ENCODE measurements at places on chromosomes 12 and 14.

- no peak for DNase-seq
Measured at GRCh38 chr12:40942326-40942725, 245.8 kb upstream of the PDZRN4 start.

DNA sequence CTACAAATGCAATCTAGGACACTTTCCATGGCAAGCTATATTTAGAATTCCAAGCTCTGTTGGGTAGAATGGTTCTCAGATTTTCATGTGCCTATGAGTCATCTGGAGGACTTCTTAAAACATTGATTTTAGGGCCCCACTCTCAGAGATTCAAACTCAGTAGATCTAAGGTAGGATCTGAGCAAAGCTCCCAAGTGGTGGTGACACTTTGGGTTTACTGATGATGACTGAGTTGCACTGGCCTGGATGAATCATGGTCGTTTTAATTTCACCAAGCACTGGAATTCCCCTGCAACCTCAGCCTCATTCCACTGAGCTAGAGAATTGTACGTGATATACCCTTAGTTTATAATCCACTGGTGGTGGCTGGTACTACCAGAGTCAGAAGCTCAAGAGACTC lies 86.5 kb downstream of the PPM1H start:
- DNase-seq: no peak

- no peak for DNase-seq
Measured at GRCh38 chr12:41512497-41512896, 324.4 kb downstream of the PDZRN4 start.

DNA sequence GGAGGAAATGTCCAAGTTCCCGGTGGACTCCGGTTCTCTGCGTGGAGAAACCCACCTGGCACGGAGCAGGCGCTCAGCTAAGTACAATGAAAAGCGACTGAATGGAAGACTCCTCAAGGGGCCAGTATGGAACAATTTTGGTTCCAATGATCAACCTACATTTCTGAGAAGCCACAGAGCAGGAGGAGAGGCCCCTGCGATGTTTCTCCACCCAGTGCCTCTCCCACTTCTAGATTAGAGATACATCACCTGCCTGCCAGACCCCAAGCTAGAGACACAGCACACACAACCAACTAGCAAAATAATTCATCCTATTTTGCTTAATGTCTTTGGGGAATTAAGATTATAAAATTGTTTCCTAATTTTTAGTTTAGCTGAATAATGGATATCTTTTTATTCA lies 38.8 kb downstream of the ATG14 start:
- no peak for DNase-seq

GRCh38 chr12:4108803-4109345 lies 164.7 kb upstream of the CCND2 start:
- DNase-seq: no peak

DNA sequence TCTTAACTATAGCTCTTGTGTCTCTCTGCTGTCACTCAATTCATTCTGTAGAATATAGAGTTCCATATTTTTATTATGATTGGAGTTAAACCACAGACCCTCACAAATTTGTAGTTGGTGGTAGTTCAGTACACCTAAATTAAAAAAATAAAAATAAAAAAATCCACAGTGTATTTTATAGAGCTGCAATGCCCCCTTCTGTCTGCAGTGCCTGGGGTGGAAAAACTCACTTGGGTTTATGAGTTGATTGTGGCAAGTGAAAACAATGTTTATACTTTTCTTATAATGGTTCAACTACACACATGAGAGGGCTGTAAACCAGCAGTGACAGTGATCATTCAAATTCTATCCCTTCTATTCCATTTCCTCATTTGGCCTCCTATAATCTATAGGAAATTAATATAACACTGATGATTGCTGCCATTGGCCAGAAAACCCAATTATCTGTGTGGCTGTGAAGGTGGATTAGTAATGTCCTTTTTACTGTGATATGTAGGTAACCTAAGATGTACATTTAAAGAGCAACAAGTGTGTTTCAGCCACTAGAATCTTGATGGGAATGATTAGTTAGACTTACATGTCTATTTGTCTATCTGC lies 166.9 kb upstream of the LRIG3 start:
- no peak for DNase-seq

GRCh38 chr12:118046430-118046829 lies 14.5 kb downstream of the WSB2 start:
- DNase-seq: no peak

DNA sequence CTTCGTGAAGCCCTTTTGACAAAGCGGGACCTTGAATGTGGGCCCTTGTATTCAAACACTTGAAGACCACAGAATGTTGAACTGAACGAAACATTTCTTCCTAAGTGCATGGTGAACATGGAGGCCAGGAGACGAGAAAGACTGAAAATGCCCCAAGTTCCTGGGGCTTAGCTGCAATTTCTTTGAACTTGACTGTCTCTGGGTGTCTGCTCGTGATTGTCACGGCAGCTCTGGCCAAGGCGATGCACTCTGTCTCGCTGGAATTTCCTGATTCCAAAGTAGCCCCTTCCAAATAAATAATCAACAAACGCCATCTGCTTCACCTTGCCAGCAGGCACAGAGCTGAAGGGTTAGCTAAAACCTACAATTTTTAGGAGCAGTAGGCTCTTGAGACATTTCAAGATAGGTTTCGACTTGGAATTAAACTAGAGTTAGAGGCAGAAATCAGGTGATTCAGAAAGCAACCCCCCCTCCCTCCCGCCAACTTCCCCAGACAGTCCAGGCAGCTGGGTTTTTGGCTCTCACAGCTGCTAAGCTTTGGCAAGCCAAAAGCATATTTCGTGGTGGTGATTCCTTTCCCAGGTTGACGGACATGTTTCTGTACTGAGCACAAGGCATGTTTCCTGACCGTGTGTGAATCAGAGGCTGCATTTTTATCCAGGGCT lies 13.5 kb upstream of the IRF2BPL start:
- no peak for DNase-seq
